ENCODE measurements at places on chromosomes 16 and 17.
A peak's percentile ranks its signal among the peaks of the same experiment; 100 is the strongest.

DNA sequence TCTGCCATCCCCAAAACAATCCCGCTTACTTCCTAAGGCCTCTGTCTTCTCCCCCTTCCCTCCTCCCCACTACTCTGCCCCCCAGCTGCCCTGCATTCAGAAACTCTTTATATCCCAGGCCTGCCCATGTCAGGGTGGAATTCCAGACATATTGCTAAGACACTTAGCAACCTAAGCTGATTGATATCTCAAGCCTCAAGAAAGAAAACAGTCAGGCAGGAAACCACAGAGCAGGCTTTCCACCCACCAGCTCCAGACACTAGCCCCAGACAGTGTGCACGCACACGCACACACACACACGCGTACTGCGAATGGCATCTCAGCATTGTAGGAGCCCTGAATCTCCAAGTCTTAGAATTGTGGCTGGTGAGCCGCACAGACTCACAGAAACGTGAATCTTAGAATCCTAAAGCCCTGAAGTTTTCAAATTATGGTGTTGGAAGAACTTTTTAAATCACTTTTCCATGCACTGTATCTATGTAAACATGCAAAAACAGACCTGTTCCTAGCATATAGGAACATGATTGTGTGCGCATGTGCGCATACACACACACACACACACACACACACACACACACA is 8.8 kb upstream of the LPCAT2 start:
- DNase-seq = no peak

- no peak for DNase-seq
Observed at GRCh38 chr17:80388175-80388574, 26.8 kb upstream of the ENDOV start.

DNA sequence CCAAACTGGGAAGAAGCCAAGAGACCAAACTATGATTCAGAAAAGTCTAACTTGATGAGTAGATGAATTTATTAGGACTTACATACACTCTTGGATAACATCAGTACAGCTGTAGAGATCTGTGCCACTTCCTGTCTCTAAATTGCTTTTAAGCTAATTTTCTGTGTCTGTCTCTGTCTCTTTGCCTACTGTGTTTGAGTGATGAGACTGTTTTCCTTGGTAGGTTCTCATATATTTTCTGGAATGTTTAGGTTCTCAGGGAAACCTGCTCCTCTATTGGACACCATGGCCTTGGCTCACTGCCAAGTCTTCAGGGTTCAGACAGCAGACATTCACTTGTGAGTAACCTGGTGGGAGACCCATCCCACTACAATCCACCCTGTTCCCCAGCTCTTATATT is 103.5 kb upstream of the KIF2B start:
- no peak for DNase-seq

DNA sequence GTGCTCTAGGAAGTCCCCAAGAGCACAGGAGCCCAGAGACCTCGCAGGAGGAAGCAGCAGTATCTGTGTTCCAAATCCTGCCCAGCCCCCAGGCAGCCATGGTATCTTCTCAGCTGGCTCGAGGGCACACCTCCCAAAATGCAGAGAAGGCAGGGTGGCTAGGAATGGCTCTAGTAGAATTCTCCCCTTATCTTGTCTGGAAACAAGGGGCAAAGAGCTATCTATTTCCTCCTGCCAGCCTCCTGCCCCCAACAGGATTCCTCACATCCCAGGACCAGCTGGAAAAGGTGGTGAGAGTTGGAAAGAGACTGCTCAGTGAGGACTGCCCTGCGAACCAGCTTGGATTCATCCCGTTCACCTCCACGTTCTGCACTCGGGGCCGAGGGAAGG is 8.6 kb upstream of the TSPOAP1 start:
- no peak for DNase-seq

DNA sequence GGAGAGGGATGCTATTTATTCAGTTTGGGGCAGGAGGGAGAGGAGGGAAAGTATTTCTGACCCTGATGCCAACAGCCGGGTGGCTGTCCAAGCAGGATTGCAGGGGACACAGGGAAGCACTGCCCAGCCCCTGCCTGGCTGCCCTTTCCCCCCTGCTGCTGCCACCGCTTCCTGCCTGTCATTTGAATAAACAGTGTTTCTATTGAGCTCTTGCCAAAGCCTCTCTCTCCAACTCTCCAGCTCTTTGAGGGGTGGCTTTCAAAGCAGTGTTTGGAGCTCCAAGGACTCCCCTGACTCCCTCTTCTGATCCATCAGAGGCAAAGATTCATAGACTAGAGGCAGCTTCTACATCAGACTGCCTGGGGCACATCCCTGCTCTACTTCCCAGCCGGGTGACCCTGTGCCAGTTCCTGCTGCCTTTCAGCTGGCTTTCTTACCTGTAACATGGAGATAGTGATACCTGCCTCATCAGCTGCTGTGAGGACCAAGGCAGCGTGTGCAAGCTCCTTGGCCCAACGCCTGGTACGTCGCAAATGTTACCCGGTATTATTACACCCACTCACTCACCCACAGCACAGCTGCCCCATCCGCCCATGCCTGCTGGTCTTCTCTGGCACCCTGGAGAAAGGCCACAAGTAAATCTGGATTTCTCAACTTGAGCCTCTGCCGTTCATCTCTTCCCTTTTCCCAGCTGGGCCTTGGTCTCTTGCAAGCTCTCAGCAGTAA is 9.5 kb downstream of the PROCA1 start:
- DNase-seq = no peak

DNA sequence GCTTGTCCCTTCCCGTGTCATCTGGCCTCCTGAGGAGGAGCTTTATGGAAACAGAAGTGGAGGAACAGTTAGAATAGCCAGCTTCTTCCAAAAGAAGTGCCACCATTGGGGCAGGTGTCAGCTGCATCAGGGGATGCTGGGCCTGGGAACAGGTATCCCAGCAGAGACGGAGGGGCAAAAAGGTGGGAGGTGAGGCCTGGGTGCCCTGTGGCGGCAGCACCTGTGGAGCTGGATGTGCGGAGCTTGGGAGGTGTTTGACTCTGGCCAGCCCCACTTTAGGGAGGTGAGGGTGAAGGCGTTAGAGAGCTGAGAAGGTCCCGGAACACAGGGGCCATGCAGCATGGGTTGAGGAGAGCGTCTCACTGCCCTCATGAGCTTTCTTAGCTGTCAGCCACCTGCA is 5.2 kb downstream of the SMCR8 start:
- DNase-seq = no peak

DNA sequence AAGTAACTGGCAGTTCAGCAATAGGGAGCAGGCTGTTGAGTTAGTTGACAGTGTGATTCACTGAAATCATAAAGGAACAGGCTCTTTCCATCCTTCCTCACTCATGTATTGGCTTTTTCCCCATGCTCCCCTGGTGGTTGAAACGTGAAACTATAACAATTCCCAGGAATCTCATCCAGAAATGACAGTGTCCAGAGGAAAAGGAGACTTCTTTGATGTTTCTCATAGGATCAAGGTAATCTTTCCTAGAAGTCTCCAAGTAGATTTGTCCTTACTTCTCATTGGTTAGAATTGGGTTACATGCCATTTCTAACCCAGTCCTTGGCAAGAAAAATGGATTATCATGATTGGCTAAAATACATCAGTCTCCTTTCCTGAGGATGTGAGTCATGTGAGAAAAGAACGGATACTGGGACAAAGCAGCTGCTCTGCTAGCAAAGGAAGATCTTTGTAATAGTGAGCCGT is 14.4 kb downstream of the TTC19 start:
- no peak for DNase-seq

DNA sequence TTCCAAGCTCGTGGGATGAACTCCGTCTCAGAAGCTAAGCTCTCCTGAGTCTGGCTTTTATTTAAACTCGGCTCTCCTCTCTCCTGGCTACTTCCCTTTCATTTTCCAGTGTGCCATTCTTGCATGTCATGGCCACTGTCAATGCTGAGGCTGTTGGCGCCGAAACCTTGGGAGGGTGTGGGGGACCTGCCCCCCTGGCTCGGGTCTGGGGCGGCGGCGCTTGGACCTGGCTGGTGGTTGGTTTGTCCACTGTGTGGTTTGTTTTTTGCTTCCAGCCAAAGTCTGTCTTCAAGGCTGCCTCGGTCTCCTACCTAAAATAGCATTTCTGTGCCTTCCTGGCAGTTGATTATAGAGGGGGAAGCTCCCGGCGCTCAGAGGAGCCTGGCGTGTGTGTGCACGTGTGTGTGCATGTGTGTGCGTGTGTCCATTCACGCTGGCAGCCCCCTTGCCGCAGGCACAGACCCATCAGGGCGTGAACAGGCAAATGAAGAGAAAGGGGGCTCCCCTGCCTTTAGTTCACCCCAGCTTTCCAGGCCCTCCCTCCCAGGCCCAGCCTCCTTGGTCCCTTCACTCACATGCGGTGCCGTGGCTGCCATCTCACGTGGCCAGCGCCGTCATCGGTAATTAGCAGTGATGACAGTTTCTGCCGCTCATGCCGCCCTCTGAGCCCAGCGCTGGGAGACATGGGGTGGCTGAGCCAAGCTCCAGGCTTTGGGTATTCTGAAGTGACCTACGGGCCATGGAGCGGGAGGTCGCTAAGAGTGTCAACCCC is 179.9 kb downstream of the SEC14L1 start:
- DNase-seq = no peak

DNA sequence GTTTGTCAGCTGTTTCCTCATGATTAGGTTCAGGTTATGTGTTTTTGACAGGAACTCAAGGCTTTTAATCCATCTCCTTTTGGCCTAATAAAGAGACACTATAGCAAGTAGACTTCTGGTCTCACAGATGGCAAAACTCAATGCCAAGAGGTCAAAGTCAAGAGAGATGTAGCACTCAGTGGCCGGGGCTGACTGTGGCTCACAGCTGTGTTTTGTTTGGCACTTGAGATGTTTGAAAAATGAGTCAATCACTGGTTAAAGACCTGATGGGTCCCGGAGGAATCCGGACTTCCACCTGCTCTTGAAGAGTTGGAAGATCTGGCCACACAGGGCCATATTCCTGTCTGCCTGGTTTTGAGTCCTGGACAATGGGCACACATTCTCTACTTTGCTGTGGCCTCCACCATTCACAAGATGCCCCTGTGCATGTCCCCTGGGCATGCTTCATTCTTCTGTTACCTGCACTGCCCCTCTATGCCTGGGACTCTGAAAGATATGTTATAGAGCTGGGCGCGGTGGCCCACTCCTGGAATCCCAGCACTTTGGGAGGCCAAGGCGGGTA is 210.3 kb downstream of the SNX29 start:
- no peak for DNase-seq

DNA sequence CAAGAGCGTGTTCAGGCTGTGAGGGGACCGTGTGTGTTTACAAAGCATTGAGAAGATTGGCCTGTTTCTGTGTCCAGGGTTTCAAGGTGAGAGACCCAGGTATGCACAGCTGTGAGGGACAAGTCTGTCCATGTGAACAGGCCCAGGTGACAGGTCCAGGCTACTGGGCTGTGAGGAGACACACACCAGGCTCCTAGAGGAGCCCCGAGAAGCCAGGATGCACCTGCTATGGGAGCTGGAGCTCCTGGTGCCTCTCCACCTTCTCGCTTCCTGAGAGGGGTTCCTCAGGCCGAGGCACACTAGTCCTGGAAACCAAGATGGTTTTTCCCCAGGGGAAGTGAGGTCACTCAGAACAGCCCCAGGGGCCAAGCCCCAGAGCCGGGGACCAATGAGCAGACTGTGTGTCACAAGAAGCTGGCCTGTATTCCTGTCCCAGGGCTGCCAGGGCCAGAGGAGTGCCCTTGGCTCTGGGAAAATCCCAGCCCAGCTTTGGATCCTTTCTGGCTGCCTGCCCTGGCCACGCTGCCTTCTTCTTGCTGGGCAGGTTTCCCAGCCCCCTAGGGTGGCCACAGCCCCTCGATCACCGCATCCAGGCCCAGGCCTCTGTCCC is 153.4 kb upstream of the PLCG2 start:
- DNase-seq = no peak

DNA sequence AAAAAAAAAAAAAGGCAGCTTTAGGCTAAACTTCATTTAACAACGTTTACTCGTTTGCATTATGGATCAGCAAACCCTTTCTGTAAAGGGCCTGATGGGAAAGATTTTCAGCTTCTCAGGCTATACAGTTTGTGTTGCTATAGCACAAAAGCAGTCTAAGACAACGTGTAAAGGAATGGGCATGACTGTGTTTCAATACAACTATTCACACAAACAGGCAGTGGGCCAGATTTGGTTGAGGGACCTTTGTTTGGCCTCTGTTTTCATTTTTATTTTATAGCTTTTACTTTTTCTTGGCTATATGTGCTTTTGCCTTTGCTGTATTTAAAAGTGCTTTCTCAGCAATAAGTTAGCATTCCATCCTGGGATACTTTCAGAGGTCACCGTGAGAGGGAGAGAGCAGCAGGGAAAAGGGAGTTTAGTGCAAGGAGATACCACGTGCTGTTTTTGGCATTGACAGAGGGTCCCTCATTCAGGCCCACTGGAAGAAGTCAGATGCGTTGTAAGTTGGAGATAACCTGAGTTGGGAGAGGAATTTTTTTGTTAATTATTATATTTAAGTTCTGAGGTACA is 335.6 kb downstream of the UTP18 start:
- DNase-seq = no peak

GRCh38 chr16:83951544-83951943 is 1.5 kb upstream of the OSGIN1 start:
- no peak for DNase-seq

- DNase-seq = peak; percentile 88
Observed at GRCh38 chr16:181565-182021, 1.3 kb downstream of the HBQ1 start.

- DNase-seq = no peak
Observed at GRCh38 chr17:11506635-11507034, 91.6 kb upstream of the DNAH9 start.

- no peak for DNase-seq
Observed at GRCh38 chr17:5410594-5411272, 8.7 kb downstream of the NUP88 start.

DNA sequence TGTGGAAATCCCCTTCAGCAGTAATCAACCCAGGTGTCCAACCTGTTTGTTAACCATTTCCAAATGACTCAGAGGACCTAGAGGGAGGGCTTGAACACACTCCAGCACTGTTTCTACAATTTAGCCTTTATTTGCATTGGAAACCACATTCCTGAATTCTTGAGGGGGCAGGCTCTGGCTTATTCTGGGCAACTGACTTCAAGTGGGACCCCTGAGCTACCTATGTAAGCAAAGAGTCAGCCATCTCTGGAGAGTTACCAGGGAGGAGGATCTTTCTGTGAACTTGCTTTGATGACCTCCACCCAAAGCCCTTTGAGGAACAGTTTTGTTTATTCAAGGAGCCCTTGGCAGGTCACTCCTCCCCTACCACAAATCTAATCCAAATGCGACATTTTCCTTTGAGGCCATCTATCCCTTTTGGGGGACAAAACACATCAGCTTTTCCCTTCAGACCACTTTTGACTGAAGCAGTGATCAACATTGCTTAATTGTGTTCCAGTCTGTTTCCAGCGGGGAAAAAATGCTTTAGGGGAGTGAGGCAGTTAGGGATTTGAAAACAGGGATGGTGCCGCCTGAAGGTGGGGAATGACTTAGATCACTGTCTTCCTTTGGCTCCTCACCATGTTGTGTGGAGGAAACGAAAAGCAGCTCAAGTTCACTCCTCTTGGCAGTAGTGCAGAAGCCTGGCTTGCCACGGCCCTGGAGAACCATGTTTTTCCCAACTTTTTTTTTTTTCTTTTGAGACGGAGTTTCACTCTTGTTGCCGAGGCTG is 46.2 kb downstream of the TUBD1 start:
- DNase-seq = no peak
